ENCODE measurements at places on chromosomes 2 and 18.

- DNase-seq: no peak
These were observed 86.3 kb downstream of the KCTD18 start for GRCh38 chr2:200423541-200423940.

DNA sequence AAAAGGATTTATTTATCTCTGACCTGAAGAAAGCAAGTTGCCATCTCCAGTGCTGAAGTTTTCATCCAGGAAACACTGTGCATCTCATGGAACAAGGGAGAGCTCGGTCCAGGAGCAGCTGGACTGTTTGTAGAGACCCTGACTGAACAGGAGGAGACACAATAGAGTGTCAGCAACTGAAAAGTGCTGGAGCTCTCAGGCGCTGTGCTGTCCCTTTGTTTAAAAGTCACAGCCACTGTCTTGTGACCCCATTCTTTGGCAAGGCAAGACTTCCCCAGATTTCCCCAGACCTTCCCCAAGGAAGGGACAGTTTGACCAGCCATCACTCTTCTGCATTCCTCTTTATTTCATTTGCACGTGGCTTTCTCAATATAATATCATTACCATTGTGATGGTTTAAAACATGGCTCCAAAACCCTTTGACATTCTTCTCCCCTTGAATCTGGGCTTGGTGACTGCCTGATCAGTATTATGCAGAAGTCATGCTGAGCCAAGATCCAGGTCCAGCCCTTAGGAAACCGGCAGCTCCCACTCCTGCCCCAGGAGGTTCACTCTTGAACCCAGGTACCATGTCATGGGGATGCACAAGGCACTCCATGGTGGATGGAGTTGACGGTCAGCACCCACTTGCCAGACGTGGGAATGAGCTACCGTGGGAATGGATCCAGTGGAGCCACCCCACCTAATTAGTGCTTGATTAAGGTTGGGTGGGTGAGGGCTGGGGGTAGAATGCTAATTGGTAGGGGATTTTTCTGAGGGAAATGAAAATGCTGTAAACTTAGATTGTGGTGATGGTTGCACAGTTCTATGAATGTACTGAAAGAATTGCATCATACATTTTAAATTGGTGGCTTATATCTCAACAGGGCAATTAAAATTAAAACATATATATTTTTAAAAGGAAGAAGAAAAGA is 497.9 kb upstream of the RAB6C start:
- no peak for DNase-seq

DNA sequence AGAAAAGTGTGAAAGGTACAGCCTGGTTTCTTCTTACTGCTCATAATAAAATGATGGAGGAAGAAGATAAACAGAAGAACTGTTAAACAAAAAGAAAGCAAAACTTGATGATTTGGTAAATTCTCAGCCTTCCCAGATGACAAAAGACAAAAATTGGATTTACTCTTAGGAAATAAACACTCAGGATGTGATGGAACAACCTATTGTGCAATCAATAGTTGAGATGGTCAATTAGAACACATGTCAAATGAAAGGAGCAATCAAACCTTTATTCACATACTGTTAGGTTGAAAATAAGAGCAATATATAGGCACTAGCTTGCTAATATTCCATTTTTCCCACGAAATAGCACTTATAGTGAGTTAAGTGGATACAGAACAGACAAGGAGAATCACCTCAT is 1174.0 kb upstream of the SLC39A10 start:
- no peak for DNase-seq

DNA sequence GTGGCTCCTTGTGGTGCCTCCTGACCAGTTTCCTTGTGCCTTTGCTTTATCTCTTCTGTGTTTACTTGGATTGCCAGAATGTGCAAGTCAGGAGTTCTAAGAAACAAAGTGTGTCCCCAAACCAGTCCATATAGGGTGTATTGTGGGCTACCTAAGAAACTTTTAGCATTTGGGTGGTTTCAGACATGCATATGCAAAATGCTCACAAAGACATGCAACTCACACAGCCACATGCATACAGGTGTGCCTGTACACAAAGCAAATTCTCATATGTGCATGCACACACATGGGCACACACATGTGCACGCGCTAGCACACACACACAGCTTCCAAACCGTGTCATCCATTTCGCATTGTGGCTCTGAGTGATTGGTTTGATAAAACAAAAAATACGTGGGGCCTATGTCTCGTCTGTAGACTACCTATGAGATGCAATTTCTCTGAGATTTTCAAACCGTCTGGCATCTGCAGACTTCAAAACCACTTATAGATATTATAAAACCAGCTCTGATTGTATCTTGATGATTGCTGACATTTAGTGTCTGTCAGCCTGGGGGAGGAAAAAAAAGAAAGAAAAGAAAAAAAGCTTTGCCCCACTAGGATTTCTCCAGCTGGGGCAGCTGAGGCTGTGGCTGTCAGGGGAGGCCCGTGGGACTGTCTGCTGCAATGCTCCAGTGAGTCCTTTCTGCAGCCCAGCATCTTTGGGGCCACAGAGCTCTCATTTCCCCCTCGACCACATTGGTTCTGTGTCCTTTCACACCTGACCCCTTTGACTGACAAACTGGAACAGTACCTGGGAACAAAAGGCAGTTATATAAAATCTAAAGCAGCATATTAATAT is 556.1 kb downstream of the CMPK2 start:
- DNase-seq: no peak

DNA sequence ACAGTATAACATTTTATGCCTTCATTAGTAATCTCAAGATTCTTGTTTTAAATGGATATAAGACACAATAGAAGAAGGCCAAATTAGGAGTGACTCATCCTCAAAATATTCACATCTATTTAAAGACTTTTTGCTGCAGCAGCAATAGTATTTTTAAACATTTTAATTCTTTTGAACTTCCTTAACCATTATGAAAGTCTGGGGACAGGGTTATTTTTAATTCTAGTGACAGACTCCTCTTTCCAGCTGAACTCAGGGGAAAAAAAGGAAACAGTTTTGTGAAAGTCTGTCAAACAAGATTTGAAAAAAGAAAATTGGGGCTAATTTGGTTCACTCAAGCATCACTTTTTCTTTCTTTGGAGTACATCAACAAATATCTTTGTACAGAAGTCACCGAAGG is 541.8 kb downstream of the NUP35 start:
- DNase-seq: no peak

DNA sequence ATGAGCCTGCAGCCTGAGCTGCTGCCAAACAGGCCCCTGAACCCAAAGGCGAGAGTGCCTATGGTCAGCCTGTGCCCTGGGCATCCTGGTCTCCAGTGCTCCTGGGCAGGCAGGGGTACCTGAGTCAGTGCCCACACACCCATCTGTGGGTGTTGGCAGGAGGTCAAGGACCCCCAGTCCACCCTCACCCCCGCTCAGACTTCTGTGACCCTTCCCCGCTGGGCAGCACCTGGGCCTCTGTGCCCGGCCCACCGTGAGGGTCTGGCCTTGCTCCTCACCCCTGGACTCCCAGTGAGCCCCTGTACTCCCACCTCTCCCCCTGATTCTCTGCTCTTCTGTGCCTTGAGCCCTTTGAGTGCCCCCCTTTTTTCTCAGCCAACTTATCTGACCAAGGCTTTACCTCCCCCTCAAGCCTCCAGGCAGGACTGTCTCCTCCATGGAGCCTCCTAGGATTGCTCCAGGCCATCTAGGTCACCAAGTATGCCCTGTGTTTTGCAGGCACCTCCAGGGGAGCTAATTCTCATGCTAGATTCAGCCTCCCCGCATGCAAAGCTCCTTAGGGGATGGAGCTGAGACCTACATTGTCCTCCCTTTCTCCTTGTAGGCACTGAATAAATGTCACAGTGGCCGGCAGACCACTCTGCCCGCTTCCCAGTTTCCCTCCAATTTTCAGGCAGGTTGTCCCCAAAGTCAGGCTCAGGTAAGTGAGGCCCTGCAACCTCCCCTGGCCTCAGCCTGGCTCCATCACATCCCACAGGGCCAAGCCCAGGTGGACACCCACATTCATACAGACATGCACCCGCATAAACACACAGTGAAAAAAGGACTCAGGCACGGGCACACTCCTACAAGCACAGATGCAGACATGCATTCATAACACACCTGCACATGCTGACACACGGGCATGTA is 21.9 kb upstream of the PTMA start:
- DNase-seq: no peak

DNA sequence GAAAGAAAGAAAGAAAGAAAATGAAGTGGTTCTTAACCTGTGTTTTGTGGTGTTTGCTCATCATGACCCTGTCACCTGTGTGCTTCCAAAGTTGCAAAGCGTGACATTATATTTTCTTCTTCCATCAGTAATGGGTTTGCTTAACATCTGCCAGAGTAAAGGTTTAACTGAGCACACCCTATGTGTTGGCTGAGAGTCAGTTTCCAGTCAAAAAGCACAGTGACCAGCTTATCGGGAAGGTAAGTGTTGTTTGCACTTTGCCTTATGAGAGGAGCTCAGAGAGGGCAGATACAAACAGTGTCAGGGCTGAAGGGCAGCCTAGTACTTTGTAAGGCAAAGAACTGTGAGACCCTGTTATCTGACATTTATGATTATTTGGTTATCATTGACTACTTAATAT is 406.2 kb upstream of the CWC22 start:
- no peak for DNase-seq
